ENCODE measurements at places on chromosomes 1 and 21.

GRCh38 chr1:70327306-70328076 lies 27.0 kb downstream of the ANKRD13C start:
- no peak for DNase-seq

GRCh38 chr1:32464716-32465577 lies at the start of gene ZBTB8B:
Gene ZBTB8B (plus strand): TSS chr1:32465072. CDS start chr1:32470625, 5,553 bp downstream.
- DNase-seq = no peak

DNA sequence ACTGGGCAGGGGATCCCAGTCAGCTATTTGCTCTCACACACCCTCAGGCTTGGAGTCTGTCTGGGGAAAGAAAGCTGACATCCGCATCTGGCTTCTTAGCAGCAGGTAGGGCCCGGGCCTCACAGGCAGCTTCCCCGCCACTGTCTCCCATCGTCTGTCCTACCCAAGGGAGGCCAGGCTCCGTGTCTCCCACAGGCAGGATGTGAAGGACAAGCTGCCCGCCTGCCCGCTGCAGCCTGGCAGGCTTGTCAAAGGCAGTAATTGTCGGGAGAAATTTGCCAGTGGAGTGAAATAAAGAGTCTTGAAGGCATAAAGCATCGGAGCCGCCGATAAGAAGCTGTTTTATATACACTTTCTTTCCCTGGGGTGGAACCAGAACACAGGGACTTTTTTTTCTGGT lies 44.0 kb upstream of the DISP3 start:
- DNase-seq = no peak

GRCh38 chr1:27132147-27132546 lies 22.8 kb downstream of the SLC9A1 start:
- DNase-seq = no peak

DNA sequence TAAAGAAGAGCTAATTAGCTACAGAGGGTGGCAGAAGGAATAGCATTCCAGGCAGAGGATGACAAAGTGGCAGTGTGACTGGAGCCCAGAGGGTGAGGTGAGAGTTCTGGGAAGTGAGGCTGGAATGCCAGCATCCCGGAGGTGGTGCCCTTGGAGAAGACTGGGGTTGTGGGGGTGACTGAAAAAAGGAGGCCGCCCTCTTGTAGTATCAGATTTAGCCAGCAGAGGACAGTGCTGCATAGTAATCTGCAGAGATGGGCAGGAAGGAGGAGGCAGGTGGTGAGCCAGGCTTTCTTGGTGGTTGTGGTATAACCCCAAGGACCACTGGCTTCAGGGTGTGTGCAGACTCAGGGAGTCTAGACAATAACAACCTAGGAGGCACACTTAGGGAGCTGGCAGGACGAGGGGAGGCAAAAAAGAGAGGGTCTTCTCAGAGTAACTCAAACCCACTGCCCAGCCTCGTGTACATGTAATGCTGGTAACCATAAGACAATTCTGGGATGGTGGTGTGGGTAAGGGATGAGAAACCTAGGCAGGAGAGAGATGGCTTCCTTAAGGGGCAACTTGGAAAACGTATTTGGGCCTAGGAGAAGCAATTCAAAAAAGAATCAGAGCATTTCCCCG lies 30.5 kb downstream of the MROH7 start:
- DNase-seq = peak; percentile 77

GRCh38 chr1:27886353-27886679 lies 14.0 kb downstream of the THEMIS2 start:
- DNase-seq = no peak

GRCh38 chr1:232943679-232944252 lies 6.6 kb upstream of the NTPCR start:
- DNase-seq = no peak
